ENCODE measurements at places on chromosomes 11 and 22. TPM values are rescaled to one million over a fixed set of nuclear protein-coding genes. Genes with fewer than 3 reads are reported as not detected.

Gene PATE4
- total RNA-seq, result not detected

GRCh38 chr11:76798671-76799065 lies 15.5 kb downstream of the TSKU start:
- peak; percentile 90 for DNase-seq

DNA sequence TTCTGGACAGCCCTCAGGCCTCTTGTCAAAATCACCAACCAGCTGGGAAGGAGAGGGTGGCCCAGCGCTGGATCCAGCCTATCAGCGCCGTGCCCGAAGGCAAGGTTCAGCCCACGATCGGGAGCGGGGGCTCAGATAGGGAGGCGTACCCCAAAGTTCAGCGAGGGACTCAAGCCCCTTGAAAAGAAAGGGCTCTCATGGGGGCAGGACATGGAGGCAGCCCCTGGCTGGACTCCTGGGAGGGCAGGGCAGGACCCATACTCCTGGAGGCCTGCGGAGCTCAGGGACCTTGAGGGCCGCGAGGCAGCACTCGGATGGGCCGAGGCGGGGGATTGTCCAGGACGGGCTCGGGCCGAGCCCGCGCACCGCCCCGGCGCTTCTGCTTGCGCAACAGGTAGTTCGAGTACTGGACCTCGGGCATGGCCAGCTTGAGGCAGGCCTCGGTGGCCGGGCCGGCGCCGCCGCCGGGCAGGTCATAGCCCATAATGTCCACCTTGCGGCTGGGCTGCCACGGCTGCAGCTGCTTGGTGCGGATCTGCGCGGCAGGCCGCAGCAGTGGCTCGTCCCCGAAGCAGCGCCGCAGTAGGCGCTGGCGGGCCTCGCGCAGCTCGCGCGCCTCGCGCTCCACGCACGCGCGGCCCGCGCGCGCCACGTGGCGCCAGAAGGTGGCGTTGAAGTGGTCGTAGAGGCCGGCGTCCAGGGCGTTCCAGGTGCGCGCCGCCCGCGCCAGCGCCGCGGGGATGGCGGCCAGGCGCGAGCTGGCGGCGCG lies 6.5 kb downstream of the GAL3ST3 start:
- DNase-seq, result no peak

Gene TRPM5
- not detected for total RNA-seq

DNA sequence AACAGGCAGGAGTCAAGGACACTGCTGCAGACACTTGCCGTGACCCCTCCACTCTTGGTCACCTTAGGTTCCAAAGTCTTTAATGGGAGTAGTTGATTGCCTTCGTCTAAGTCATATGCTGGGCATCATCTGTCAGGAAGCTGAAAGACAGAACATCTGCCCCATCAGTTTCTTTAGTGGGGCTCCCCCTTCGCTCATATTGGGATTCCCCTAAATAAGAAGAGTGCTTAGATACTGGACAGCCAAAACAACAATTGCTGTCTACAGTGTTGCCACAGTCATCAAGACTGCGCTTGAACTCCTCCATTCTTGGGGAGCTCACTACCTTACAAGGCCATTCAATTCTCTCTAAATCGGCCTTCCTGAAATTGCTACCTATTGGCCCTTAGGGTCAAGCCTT lies 58.5 kb downstream of the UBASH3B start:
- DNase-seq, result no peak

GRCh38 chr11:91857179-91857578 lies 367.4 kb upstream of the FAT3 start:
- DNase-seq, result no peak

Gene MRGPRE
- total RNA-seq, result not detected

Gene KLHL35
- not detected for total RNA-seq

DNA sequence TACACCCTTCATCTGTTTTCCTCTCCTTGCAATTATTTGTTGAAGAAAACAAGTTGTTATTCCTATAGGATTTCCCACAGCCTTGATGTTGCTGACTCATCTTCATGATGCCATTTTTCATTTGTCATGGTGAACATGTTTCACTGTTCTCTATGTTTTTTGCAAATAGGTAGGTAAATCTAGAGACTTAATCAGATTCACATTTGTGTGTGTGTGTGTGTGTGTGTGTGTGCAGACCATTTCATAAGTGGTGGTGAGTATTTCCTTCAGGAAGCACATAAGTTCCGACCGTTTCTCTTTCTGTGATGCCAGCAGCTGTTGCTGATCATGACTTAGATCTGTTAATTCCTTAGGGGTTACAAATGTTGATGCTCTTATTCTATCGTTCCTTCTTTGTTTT lies 80.3 kb upstream of the IZUMO1R start:
- no peak for DNase-seq
